ENCODE measurements at places on chromosomes 4 and X. TPM values are rescaled to one million over a fixed set of nuclear protein-coding genes. Genes with fewer than 3 reads are reported as not detected.

DNA sequence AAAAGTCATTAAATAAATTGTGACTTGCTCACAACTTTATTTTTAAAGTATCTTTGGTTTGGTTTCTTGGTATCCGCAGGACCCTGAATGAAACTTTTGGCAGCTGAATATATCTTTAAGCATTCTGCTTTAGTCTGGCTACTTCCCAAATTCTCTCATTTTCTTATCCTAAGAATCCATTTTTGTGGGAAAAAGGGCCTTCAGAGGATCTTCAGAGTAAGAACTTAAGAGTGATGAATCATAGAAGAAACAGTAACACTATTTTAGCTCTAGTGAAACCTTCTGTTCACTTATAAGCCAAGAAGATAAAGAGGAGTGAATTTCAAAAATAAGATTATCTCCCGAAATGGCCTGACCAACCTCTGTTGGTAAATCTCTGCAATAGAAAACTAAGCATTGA is 540.6 kb upstream of the MAGEB18 start:
- no peaks in the 10 kb centered on the region for H3K4me1 ChIP-seq
- no peak overlapping the region for H3K27ac ChIP-seq
- no peak overlapping the region for H3K4me3 ChIP-seq
- no peak for DNase-seq

- H3K36me3 ChIP-seq, result no peaks in the 10 kb centered on the region
- no peak overlapping the region for H3K4me3 ChIP-seq
- no peak for DNase-seq
- no peaks in the 10 kb centered on the region for H3K27me3 ChIP-seq
- no peak overlapping the region for H3K27ac ChIP-seq
Observed at GRCh38 chr4:72357908-72358307, 211.1 kb downstream of the ADAMTS3 start.

TKTL1 gene
- total RNA-seq, result not detected

GRCh38 chr4:56222514-56222913 is 164.8 kb downstream of the AASDH start:
- no peaks in the 10 kb centered on the region for H3K4me1 ChIP-seq
- DNase-seq, result no peak
- no peak overlapping the region for H3K4me3 ChIP-seq
- no peaks in the 10 kb centered on the region for H3K27me3 ChIP-seq
- H3K36me3 ChIP-seq, result no peaks in the 10 kb centered on the region
- H3K27ac ChIP-seq, result no peak overlapping the region

DNA sequence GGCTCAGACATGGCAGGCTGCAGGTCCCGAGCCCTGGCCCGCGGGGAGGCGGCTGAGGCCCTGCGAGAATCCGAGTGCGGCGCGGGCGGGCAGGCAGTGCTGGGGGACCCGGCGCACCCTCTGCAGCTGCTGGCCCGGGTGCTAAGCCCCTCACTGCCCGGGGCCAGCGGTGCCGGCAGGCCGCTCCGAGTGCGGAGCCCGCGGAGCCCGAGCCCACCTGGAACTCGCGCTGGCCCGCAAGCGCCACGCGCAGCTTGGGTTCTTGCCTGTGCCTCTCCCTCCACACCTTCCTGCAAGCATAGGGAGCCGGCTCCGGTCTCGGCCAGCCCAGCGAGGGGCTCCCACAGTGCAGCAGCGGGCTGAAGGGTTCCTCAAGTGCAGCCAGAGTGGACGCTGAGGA is 97.5 kb downstream of the QDPR start:
- no peaks in the 10 kb centered on the region for H3K4me1 ChIP-seq
- no peaks in the 10 kb centered on the region for H3K36me3 ChIP-seq
- no peak for DNase-seq
- H3K27me3 ChIP-seq, result no peaks in the 10 kb centered on the region

- DNase-seq, result no peak
- H3K27me3 ChIP-seq, result no peaks in the 10 kb centered on the region
- H3K4me3 ChIP-seq, result no peak overlapping the region
- no peaks in the 10 kb centered on the region for H3K36me3 ChIP-seq
Observed at GRCh38 chrX:141791856-141792255, 46.3 kb upstream of the MAGEC3 start.

DNA sequence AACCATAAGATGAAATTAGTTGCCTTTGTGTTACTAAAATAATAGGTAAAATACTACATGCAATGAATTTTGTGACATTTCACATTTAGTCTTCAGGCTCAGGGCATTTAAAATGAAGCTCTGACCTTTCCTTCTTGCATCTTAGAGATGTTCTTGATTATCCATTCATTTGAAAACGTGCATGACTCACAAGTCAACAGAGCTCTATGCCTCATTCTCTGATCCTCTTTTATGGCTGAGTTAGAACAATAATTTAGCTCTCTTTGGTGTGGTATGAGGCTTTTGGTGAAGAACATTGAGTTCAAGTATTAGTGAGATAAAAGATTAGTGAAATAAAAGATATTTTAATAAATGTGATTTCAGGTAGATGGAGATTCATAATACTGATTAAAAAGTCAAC is 66.5 kb downstream of the TIGD2 start:
- no peaks in the 10 kb centered on the region for H3K4me1 ChIP-seq
- H3K27ac ChIP-seq, result no peak overlapping the region
- H3K27me3 ChIP-seq, result no peaks in the 10 kb centered on the region
- no peaks in the 10 kb centered on the region for H3K36me3 ChIP-seq

UGT2B11 gene
- total RNA-seq, result 1.2 TPM

TMPRSS11A gene
- not detected for total RNA-seq

DNA sequence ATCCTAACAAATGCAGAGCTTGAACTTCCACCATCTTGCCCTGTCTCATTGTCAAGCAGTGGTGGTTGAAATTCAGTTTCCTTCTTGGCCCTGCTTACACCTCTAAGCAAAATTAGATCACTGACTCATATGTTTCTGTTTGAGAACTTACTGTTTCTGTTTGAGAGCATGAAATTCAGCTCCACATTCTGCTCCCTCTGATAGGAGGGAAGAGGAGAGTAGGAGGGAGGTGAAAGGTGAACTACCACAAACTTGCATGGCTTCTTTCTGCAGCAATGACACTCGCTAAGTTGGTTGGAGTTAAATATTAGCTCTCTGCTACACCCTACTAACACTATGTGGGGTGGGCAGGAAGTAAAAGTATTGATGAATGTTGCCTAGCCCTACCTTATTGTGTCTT is 117.8 kb upstream of the EDA2R start:
- H3K27me3 ChIP-seq, result no peaks in the 10 kb centered on the region
- no peaks in the 10 kb centered on the region for H3K36me3 ChIP-seq
- H3K4me1 ChIP-seq, result no peaks in the 10 kb centered on the region
- no peak overlapping the region for H3K27ac ChIP-seq
- DNase-seq, result no peak

SLBP gene
- 13.1 TPM for total RNA-seq

- H3K36me3 ChIP-seq, result no peaks in the 10 kb centered on the region
- H3K27me3 ChIP-seq, result no peaks in the 10 kb centered on the region
- no peak for DNase-seq
- H3K4me3 ChIP-seq, result no peak overlapping the region
- H3K27ac ChIP-seq, result no peak overlapping the region
Observed at GRCh38 chrX:106170318-106170717, 2.2 kb downstream of the PWWP3B start.

DCAF8L2 gene
- not detected for total RNA-seq

Measured in right lobe of liver (tissue), 6 donors.